ENCODE measurements at places on chromosomes 4 and X.

DNA sequence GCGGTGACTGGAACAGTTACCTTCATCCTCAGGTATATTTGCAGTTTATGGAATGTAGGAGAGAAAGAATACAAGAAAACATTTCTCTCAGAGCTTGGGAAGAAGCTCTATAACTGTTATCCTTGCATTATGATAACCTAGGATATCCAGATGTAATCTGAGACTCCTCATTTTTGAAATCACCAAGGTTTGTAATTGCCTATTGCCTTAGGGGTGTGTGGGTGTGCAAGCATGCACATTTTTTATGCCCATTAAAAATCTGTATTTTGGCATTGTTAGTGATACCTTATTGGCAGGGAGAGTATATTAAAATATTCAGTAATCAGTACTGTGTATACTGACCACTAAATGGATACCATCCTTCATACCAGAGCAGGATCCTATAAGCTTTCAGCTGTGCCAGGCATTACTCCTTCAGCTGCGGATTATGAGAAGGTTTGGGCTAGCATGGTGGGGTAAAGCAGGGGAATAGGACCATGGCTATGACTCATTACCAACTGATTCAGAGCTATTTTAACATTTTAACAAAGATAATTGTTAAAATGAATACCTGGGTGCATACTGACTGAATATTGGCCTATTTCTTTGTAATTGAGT lies 8.3 kb downstream of the SEC24B start:
- peak; percentile 69 for ATAC-seq

DNA sequence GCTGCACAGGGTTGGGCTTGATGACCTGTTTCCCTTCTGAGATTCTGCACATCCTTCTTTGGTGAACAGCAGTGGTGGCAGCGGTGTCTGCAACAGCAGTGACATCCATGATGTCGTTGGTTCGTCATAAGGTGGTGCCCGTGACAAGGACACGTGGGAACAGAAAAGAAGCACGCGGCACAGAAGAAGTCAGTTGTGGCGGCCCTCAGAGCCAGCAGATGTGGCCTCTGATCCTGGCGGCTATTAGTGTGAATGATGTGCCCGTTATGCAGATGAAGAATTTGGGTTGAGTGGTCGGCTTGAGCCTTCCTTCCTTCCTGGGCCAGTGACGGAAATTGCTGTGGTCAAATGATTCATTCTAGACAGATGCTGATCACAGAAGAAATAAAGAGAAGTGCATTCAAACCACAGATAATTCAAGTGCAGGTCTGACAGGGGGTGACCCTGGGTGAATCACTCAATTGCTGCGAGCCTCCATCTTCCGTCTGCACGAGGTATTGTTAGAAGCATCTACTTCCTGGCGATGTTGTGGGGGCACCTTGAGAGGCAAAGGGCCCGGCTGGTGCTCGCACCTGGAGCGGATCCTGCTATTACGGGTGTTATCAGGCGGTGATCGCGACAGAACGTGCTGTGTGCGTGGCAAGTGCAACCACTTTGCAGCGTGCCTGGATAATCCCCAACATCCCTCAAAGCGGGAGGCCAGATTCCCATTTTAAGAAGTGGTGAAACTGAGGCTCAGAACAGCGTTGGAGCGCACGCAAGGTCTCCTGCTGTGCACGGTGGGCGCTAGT lies 215.2 kb upstream of the PSAPL1 start:
- ATAC-seq = peak; percentile 74

GRCh38 chr4:27692158-27692557 lies 831.5 kb downstream of the STIM2 start:
- no peak for ATAC-seq

DNA sequence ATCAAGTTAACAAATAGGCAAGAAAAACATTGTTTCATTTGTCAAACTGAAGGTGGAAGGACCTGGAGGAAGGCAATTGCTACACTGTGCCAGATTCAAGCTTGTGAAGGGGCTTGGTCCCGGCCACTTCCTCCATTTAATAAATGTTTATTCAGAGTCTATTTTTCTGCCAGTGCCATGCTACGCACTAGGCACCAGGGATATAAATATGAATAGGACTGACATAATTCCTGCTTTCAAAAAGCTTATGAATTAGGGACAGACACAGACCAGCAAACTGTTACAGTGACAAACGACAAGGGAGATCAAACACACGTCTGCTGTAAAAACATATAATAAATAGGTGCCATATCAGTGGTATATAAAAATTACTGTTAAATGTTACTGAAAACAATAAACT lies 571 bp downstream of the TLR6 start:
- ATAC-seq = no peak

DNA sequence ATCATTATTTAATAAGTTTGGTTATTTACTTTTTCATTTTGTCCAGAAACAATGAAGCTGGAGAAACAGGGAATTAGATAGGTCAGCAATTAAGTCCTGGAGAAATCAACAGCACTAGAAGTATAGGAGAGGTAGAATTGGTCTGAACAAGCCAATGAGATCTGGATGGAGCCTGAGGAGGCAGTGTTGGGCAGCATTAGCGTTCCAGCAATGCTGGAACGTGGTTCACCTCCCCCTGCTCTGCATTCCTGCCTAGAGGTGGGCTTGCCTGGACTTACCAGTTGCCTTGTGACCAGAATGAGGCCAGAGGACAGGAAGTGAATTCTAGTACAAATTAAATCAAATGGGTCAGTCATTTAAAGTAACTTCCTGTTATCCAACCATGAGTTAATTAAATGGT lies 4.6 kb downstream of the RASSF6 start:
- no peak for ATAC-seq

GRCh38 chrX:65745427-65745826 lies 78.0 kb downstream of the MSN start:
- ATAC-seq = no peak

GRCh38 chr4:150280081-150280895 lies 202.0 kb downstream of the DCLK2 start:
- peak; percentile 39 for ATAC-seq

- ATAC-seq = no peak
These were observed 4.5 kb downstream of the HHIP start for GRCh38 chr4:144650311-144651005.

DNA sequence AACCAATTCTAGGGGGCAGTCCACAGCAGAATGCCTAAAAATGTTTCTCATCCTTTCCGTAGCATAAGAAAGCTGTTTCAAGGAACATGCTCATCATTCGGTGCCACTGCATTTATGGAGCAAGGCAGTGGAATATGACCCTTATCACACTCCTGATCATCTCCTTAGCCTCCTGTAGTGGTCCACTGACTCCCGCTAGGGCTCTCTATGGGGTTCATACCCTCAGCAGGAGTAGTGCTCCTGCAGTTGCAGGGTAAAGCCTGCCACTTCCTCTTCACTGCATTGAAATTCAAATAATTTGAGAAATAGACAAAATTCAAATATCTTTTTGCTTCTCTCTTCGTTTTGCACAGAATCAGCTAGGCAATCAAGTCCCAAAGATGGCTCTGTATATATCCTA lies 107.0 kb downstream of the NDST3 start:
- no peak for ATAC-seq

GRCh38 chrX:11309220-11309619 lies 16.0 kb downstream of the AMELX start:
- no peak for ATAC-seq

- ATAC-seq = no peak
These were observed 2313.3 kb downstream of the ARAP2 start for GRCh38 chr4:33931026-33931425.

GRCh38 chrX:49308604-49309269 lies 5.3 kb downstream of the GAGE10 start:
- ATAC-seq = no peak

DNA sequence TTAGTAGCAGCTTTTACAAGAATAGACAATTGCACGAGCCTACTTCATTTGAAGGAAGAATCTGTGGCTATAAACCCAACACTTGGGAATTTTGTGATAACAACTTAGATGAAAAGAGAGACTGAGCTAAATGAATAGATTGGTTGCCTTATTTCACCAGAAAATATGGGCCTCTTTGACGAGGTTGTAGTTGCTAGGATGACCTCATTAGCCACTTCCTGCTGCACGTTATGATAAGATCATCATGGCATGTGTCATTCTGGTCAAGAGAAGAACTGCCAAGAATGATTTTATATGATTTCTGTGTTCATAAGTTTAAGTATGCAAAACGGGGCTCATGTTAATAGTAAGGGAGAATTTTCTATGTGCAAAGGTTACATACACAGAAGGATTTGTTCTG lies 321.9 kb upstream of the GIMD1 start:
- ATAC-seq = peak; percentile 9

DNA sequence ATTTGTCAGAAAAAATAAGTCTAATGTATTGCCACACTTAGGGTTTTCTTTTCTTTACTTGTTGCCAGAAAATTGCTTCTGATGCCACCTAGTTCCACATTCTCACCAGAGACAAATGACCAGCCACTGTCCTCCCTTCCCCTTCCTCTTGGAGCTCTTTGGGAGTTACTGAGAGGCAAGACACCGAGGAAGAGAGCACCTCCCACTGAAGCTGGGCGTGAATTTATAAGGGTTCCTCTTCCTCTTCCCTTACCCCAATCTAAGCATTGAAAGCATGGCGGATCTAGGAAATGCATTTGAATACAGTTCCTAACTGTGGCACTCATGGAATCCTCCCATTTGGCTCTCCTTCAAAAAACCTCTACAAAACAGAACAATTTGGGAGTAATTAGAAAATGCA lies 30.0 kb downstream of the ANXA3 start:
- ATAC-seq = no peak

All from motor neuron (in vitro differentiated cells).